ENCODE measurements at places on chromosomes 6 and 20. TPM values are rescaled to one million over a fixed set of nuclear protein-coding genes. Genes with fewer than 3 reads are reported as not detected.

Gene PHACTR1
- total RNA-seq = 14.6 TPM

Gene APOBEC2
- total RNA-seq = not detected

Gene ZSCAN31
- 38.4 TPM for total RNA-seq

DNA sequence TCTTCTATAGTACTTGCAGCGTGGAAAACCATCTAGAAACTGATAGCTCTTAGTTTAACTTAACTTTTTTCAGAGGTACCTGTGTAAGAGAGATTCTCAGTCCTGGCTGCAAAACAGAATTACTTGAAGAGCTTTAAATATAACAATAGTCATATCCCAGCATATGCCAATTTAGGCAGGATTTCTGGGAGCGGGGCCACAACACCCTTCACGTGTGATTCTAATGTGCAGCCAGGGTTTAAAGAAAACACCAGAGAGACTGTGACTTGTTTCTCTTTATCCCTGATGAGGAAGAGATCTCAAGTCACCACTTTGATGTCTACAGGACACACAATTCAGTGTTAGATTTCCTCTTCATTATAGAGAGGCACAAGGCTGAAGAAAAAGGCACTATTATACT lies 103.7 kb downstream of the PDSS2 start:
- DNase-seq = no peak

DNA sequence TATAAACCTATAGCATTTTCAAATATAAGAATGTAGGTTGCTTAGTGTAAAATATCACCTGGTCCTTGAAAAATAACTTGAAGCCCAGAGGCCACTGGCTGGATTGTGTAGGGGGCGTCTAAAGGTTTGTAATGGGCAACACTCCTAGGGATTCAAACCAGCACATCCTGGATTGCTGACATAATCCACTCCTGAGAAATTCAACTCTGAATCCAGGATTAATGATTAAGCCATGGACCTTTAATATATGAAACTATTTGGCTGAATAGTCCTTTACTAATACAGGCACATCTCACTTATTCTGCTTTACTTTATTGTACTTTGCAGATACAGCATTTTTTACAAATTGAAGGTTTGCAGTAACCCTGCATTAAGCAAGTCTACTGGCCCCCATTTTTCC lies 160.8 kb downstream of the UBE3D start:
- DNase-seq = no peak
